ENCODE measurements at places on chromosomes 12 and 14.
A peak's percentile ranks its signal among the peaks of the same experiment; 100 is the strongest.

- DNase-seq: no peak
These were observed 171.5 kb downstream of the PTPN11 start for GRCh38 chr12:112590281-112590680.

DNA sequence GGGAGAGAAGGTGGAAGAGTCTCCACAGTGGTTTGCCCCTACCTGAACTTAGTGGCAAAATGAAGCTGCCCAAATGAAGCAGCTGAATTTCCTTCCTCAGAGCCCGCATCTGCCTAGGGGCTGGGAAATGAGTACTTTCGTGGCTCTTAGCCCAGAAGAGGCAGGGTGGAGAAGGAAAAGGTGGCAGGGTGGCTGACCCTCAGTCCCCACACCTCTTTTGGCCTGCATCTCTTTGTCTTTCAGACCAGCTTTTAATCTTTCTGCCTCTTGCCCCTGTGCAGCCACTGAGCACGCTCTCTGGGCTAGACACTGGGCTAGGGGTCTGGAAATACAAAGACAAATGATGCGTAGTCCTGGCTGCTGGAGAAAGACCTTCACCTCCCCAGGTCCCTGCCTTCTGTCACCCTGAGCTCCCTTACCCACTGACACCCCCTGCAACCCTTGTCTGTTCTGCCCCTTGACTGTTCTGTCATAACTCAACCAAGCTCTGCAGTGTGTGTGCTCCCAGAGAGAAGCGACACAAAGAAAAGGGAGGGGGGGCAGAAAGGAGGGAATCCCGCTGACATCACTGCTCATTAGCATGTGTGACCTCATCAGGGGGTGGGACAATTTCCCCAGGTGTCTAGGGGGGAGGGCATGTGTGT is 371 bp upstream of the REM2 start:
- no peak for DNase-seq

GRCh38 chr14:89000007-89000942 is 175.8 kb downstream of the TTC8 start:
- DNase-seq: no peak

GRCh38 chr12:52879394-52880351 is 25.2 kb downstream of the KRT8 start:
- DNase-seq: peak; percentile 30

GRCh38 chr12:67477681-67478265 is 170.8 kb upstream of the DYRK2 start:
- DNase-seq: no peak

GRCh38 chr14:25803386-25804018 is 753.6 kb upstream of the STXBP6 start:
- DNase-seq: no peak

DNA sequence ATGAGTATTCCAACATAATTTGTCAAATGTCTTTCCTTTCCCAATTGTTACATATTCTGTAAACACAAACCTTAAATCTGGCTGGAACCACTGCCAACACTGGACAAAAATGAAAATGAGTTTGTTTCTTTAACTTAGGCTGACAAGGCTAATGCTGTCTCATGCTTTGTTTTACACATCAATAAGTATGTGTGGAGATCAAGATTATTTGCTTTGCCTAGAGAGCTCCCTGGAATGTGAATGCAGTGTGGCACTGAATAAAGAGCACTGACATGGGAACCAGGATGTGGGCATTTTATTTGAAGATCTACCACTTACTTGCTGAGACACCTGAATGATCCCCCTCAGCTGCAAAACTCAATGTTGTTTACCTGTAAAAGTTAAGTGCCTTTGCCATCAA is 61.7 kb downstream of the RALGAPA1 start:
- DNase-seq: no peak
